DMS153 (cell line): ENCODE measurements at places on chromosomes 16 and 17.

GRCh38 chr17:77070888-77071279, 69.9 kb upstream of the SEC14L1 start:
- DNase-seq = no peak

DNA sequence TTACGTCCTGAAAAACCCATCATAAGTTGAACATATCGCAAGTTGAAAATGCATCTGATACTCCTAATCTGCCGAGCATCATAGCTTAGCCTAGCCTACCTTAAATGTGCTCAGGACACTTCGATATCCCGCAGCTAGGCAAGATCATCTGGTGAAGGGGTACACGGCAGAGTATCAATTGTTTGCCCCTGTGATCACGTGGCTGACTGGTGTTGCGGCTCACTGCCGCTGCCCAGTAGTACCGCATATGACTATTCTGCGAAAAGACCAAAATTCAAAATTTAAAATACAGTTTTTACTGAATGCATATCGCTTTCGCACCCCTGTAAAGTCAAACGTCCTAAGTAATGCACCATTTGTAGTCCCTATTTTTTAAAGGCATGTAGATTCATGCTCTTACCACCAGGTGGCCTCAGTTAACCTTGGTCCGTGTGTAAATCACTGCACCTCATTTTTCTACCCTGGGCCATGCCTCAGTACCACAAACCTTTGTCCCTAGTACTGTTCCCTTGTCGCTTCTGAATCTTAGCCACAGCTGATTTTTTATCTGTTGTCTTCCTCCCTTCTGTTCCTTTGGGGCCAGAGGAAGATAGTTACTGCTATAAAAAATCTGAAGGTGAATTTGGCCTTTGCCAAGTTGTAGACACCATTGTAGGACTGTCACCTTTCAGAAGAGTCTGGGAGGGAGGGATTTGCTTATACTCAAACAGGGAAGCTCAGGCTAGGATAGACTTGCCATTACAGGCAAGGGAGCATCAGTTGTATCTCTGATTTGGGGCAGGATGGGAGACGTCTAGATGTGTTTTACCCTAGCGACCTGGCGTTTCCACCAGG, 34.4 kb downstream of the WWP2 start:
- peak; percentile 2 for DNase-seq

GRCh38 chr17:8448310-8448709, 12.6 kb downstream of the NDEL1 start:
- no peak for DNase-seq

GRCh38 chr16:86635176-86635876, 57.0 kb downstream of the FOXL1 start:
- DNase-seq = no peak

- DNase-seq = peak; percentile 90
These were observed 1.2 kb downstream of the KDM6B start for GRCh38 chr17:7834957-7835813.

- no peak for DNase-seq
These were observed 154.6 kb downstream of the CHD9 start for GRCh38 chr16:53209429-53209828.

DNA sequence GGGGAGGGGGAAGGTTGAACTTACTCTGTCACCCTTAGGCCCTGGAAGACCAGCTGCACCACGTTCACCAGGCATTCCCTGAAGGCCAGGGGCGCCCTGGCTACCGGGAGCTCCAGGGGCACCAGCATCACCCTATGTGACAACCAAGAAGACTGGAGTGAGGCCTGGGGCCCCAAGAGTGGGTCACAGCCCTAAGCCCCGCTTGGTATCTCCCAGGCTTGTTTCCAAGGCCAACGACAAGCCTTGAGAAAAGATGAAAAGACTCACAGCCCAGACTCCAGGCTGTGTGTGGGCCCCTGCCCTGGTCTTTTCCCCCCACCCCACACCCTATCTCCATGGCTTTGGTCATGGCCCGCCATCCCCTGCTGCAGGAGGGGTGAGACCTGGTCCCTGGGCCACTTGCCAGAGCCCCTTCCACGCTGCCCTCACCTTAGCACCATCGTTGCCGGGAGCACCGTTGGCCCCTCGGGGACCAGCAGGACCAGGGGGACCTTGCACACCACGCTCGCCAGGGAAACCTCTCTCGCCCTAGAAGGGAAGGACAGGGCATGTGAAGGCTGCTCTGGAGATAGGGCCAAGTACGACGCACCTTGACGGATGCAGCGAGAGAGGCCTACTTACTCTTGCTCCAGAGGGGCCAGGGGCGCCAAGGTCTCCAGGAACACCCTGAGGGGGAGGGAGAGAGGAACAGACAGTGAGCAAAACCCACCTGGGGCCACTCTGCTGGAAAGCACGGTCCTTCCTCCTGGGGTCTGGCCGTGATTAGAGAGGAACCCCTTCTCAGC, 9.9 kb downstream of the COL1A1 start:
- no peak for DNase-seq

- DNase-seq = no peak
These were observed 3.3 kb upstream of the NOTUM start for GRCh38 chr17:81964081-81964849.

DNA sequence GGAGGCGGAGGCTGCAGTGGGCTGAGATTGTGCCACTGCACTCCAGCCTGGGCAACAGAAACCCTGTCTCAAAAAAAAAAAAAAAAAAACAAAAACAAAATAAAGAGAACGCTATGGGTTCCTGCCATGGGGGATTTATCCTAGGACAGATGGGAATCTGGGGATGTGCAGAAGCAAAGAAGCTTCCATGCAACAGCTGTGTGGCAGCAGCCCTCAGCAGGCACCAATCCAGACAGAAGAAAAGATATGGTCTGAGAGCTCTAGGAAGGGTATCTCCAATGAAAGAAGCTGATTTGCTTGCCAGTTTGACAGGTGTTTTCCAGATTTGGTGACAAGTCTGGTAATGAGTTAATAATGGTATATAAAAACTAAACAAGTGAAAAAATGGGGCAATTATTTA, 11.6 kb downstream of the MYO19 start:
- no peak for DNase-seq

GRCh38 chr16:10868596-10869469, 8.2 kb upstream of the CIITA start:
- DNase-seq = no peak

- DNase-seq = no peak
These were observed 808.3 kb upstream of the EEF2KMT start for GRCh38 chr16:5905935-5906334.

DNA sequence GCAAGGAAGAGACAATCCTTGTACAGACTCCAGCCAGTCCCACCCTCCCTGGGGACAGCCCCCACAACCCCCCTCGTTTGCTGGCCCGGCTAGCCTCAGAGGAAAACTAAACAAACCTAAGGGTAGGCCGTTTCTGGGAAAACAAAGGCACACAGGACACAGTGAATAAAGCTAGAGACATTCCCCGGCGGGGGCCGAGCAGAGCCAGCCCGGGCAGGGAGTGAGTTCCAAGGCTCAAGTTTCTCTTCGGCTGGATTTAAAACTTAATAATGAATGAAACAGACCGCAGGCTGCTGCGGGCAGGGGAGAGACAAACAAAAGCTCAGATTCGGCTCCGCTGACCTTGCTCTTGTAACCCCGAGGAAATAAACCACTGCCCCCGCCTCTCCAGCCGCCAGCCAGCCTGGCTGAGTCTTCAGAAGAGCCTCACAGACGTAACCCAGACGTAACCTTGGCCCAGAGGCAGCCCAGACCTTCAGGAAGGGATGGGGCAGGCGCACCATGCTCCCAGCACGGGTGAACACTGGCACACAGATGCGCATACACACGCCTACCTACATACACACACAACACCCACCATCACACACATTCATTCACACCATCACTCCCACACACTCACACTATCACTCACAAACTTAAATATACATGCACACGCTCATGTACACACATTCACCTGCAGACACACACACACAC, 216.0 kb downstream of the ZNF423 start:
- DNase-seq = no peak

DNA sequence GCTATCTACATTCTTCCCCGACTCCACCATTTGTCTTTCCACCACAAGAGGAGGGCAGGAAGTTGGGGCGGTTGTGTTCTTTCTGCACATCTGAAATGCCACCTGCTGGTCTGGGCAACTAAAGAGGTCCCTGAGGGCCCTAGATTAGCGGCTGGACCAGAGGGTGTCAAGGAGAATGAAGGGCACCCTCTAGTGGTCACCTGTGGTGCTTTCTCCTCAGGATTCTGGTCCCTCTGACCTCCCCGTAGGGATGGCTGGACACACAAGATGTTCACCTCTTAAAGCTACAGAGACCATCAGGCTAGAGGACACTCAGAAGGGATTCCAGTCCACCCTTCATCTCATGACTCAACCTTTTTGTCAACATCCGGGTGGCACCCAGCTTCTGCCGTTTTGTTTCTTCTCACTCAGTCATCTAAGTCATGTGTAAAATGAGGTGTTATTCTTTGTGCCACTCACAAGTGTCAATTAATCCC, 2.9 kb upstream of the SCIMP start:
- DNase-seq = no peak

GRCh38 chr17:49861150-49861884, 13.4 kb upstream of the TAC4 start:
- peak; percentile 7 for DNase-seq

- no peak for DNase-seq
These were observed 8.3 kb upstream of the NLK start for GRCh38 chr17:28033972-28034714.

DNA sequence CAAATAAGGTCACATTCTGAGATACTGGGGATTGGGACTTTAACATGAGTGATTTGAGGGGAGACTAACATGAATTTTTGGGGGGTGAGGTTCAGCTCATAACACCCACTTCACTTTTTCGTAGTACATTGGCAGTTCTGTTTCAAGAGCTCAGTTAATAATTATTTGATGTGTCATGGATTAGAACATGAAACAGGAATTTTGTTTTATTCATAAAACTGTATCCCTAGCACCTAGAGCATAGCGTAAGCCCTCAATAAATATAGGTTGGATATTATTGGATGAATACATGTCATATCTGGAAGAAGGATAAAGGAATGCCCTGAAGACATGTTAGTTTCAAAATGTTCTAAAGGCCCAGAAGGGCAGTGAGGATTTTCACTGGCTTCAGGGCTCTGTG, 119.8 kb downstream of the PRKCA start:
- no peak for DNase-seq

- DNase-seq = no peak
These were observed 7.9 kb upstream of the MT2A start for GRCh38 chr16:56600398-56600999.

- no peak for DNase-seq
These were observed 388.0 kb downstream of the SEC14L1 start for GRCh38 chr17:77528516-77529327.

DNA sequence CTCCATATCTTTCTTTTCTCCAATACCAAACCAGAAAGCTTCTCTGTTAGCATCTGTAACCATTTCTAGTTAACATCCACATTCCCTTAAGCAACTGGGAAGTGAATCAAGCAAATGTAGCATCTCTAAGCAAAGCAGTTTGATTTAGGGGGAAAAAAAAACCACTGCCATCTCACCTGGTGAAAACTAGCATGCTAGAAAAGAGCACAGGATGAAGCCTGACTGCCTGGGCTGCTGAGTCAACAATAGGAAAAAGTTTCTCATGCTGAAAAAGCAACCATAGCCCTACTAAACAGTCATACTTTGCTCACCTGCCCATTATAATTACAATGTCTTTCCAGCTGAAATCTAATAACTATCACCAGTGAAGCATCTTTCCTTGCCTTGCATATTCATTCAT, 139.3 kb downstream of the ANKFN1 start:
- no peak for DNase-seq

DNA sequence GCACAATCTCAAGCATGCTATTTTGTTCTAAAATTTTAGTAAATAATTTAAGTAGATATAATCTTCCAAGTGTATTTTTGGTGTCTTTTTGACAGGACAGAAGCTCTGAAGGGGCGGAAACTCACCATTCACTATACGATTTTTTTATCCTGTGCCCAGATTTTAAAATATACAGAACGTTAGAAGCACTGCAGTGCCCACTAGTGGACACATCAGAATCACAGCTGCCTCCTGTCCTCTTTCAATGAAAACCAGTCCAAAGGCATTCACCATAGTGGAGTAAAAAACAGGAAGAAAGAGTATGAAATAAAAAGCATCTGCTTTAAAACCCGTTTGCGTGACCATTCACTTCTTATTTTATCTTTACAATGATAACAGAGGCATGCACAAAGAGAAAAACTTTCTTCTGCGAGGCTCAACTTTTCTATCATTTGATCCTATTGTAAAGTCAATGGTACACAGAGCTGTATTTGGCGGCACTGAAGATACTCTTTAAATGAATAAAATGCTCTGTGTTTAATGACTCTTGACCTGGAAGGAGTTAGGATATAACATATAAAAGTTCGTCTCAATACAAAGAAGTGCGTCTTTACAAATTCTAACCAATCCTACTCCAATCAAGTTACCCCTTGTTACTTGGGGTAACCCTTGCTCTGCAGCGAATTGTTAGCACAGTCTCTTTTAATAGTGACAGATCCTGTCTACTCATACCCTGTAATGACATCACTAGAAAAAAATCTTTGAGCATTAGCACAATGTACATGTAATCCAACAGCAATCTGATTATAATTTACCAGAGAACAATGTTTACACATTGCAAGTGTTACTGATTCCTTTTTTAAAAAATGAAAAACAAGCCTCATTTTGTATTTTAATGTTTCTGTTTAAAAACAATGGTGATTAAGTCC, 339.8 kb upstream of the PSMD7 start:
- peak; percentile 49 for DNase-seq

GRCh38 chr17:29581583-29582253, 7.7 kb downstream of the GIT1 start:
- no peak for DNase-seq

DNA sequence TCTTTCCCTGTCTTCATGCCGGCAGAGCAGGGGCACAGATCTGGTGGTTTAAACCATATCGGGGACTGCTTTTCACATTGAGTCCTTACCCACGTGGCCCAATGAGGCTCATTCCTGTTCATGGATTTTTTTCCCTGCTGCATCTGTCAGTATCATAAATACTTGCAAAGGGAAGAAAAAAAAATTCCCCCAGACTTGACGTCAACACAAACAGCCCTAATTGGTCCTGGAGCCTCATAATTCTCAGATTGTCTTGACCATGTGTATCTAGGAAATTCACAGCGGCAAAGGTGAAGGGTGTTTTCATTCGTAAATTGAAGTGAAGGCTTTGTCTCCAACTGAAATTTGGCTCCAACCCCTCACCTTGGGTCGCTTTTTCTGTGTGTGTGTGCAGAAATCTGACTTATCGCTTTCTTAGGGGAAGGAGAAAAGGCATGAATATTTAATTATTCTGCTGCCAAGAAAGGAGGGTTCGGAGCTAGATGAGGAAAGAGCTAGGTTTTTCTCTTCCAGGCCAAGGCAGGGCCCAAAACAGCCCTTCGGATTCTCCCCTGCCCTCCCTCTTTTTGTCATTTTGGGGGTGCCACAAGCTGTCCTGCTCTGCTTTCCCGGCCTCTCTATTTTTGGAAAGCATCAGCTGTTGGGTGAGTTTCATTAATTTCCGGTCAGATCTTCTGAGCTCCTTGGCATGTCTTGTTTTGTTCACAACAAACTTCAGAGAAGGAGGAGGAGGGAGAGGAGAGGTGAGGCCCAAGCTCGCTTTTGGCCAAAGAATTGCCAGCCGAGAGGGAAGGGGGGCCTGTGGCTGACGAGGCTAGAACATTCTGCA, 17.8 kb upstream of the CIBAR2 start:
- DNase-seq = no peak

- DNase-seq = no peak
These were observed 142.9 kb upstream of the MYOCD start for GRCh38 chr17:12522743-12523183.

GRCh38 chr16:22239131-22239805, 33.2 kb downstream of the EEF2K start:
- peak; percentile 17 for DNase-seq

GRCh38 chr17:15392326-15392741, 50.9 kb upstream of the TEKT3 start:
- no peak for DNase-seq
